ENCODE measurements at places on chromosomes 3 and 15. TPM values are rescaled to one million over a fixed set of nuclear protein-coding genes. Genes with fewer than 3 reads are reported as not detected.

GRCh38 chr15:63340878-63341277, 40.8 kb downstream of the CA12 start:
- DNase-seq = no peak

DNA sequence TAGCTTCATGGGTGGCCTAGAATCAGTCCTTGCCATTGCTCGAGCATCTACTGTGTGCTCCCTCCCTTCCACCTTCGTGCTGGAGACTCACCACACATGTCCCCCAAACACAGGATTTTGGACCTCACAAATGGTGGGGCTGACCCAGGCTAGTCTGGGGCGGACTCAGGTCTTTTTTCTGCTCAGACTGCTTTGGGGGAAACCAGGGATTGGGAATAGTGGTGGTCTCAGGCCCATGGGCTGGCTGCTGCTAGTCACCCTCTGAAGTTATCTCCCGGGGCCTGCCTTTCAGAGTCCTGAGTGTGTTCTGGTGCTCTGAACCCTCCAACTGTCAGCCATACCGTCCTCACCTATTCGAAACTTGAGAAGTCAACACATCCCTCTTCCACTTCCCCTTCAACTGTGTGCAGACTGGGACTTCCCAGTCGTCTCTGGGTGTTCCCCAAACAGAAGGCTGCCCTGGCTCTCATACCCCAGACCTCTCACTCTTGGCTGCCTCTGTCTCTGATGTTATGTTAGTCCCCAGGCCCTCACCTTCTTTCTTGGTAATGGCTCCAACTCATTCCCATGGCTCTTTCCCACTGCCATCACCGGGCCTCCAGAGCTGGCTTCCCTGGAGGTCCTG, 46.0 kb downstream of the PPCDC start:
- DNase-seq = no peak

GRCh38 chr3:157423337-157423736, 13.3 kb upstream of the PTX3 start:
- no peak for DNase-seq

DNA sequence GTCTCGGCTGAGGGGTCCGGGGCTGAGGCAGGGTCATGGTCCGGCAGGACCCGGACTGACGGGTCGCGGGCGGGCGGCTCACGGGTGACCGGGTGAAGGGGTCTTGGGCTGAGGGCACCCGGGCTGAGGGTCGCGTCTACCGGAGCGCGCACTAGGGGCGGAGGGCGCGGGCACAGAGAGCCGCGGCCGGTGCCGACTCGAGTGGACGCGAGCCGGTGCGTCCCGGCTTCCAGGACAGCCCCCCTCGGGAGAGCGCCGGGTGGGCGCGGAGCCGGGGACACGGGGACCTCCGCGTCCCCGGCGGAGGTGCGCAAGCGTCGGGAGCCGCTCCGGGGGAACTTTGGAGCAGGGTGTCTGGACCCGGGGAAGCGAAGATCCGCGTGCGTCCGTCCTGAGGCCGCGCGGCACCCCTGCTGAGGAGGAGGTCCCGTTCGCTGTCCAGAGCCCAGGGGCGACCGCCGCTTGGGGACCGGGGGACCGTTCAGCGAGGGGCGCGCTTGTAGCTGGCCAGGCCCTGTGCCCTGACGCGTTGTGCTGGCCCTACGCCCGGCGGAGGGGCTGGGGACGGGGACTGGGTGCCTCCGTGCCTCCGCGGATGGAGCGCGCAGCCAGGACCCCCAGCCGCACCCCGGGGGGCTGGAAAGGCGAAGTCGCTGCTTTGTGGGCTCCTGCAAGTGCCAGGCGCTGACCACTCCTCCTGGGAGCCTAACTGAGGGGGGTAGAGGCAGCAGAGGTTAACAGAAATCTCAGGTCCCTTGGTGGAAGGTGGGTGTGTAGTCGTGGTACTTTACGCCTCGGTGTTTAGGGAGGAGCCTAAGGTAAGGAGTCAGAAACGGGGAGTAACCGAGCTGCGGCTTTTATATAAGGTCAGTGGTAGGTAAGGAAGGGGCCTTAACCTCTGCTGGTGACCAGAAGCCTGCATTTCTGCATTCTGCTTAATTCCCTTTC, at the start of gene PPARG:
Gene PPARG (plus strand): TSS at position 889 of the 948 bp plus-strand sequence. CDS start 90,642 bp downstream, outside the sequence.
- DNase-seq = peak; percentile 73

DNA sequence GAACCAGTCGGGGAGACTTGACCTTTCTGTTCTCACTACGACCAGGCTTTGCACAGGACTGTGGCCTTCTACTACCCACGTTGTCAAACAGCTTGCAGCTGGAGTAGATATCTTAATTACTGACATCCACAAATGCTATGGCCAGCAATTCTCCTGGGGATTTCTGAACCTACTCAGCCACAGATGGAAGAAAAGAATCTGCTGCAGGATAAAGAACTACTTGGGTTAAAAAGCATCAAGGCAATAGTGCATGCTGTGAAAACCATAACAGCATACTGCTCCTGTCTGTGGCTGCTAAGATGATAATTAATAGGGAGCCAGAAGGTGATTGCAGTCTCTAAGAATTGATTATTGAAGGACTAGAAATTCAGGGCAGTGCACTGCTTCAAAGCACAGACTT, 859.2 kb upstream of the SEMA6D start:
- no peak for DNase-seq

DNA sequence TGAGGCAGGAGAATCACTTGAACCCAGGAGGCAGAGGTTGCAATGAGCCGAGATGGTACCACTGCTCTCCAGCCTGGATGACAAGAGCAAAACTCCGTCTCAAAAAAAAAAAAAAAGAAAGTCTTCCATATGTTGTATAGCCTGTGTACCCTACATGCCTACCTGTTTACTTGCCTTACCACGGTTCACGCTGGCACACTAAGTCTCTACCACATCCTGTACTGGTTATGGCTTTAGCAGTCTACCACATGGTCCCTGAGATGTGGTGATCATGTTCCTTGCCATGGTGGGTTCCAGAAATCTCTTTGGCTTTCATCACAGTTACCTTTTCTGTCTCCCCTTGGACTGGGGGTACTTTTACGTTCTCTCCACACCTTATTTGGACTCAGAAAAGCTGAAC, 63.8 kb upstream of the TBC1D5 start:
- DNase-seq = no peak

GRCh38 chr15:41640985-41641384, 19.2 kb upstream of the MGA start:
- DNase-seq = no peak

DNA sequence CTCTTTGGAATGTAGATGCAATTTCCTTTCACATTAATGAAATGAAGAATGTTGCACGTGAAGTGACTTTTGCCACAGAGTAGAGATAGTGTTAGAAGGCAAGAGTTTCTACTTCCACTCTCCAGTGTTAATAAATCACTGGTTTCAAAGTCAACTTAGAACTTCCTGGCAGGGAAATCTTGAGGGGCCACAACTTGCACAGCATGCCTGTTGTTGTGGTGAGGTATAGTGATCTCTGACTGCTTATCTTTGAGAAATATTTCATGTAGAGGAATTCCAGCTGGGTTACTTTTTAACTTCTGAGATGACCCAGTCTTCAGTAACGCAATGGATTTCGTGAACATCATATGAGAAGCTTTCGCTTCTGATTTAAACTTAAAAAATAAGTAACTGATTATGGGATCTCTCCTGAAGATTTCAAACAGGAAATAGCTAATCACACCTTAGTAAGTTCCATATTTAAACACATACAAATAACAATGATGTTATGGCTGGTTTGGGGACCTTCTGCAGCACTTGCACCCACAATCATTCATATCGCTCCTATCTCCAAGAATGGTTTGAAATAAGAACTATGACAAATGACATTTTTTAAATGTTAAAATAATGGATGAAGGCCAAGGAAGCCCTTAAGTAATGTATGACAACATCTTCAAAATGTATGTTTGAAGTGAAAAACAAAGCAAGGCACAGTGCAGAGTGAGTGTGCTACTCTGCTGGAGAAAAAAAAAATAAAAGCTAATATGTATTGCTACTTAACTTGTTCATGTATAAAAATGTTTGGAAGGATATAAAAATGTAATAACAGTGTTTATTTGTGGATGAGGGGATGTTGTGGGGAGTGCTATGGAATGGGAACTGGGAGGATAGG, 726.5 kb upstream of the NECTIN3 start:
- DNase-seq = no peak

- DNase-seq = no peak
Observed at GRCh38 chr3:9059489-9060400, 96.5 kb upstream of the RAD18 start.

GRCh38 chr3:155605571-155605970, 139.3 kb downstream of the PLCH1 start:
- DNase-seq = no peak

DNA sequence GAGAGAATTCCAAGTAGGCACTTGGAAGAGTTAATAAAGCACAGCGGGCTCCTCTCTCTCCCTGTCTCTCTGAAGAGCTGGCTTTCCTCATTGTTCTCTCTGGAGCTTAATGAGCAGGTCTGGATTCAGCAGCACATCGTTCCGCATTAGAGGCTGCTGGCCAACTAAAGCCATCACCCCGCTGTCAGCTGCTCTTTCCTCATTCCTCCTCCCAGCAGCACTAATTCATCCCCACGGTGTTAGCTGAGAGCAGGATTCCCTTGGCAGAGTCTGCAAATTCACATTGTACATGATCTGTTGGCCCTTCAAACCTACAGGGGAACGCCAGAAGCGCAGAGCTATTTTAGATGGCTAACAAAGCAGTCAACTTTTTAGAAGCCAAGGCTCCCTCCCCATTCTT, 44.2 kb downstream of the SGO1 start:
- peak; percentile 46 for DNase-seq

- DNase-seq = no peak
Observed at GRCh38 chr3:29720665-29721064, 439.8 kb downstream of the RBMS3 start.

GRCh38 chr3:53187430-53187829, 26.4 kb downstream of the PRKCD start:
- DNase-seq = no peak

DNA sequence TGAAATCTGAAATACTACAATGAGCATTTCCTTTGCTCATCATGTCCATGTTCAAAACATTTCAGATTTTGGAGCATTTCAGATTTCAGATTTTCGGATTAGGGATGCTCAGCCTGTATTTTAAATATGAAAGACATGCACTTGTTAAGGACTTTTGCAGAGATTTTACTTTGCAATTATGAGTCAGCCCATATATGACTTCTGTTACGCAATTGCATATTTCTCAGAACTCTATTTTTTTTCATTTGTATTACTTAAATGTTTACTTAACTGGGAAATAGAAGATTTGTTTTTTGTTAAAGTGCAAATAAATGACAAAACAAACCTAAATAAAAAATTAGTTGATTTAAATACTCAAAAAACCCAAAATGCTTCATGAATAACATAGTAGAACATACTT, 376.2 kb downstream of the ZBTB20 start:
- DNase-seq = no peak

- no peak for DNase-seq
Observed at GRCh38 chr15:39400821-39401550, 179.9 kb upstream of the THBS1 start.

DNA sequence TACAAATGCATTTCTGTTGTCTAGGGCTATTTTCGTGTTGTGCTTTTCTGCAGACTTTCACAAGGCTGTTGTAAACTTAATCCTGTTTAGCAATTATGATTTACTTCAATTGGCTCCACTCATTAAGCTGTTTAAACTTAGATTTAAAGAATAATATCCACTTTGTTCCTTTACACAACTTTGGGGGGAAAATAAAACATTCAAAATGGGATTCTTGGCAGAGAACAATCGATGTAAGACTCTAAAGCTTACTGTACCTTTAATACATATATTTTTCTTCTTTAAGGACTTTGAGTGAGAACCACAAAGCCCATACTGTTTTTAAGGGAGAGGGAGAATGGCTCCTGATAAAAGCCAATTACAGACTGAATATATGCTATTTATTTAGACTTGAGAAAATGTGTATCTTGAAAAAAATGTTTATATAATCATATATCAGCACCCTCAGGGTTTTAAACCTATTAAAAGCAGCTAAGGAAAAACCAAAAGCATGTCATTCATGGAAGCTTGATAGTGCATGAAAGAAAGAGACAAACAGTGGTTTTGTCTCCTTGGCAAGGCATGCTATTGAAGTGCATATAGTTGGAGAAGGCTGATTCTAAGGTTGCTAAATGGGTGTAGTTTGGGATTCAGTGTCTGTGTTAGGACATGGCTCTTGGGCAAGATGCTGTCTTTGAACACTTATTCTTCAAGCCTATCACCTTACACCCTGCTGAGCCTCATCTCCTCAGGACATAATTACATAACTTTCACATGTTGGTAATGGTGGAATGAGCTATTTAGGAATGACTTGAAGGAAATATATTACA, 293.4 kb upstream of the TBC1D5 start:
- DNase-seq = no peak

GRCh38 chr15:48427960-48428547, 96.8 kb downstream of the DUT start:
- no peak for DNase-seq

GRCh38 chr3:139353920-139354556, 10.2 kb downstream of the MRPS22 start:
- DNase-seq = peak; percentile 53

DNA sequence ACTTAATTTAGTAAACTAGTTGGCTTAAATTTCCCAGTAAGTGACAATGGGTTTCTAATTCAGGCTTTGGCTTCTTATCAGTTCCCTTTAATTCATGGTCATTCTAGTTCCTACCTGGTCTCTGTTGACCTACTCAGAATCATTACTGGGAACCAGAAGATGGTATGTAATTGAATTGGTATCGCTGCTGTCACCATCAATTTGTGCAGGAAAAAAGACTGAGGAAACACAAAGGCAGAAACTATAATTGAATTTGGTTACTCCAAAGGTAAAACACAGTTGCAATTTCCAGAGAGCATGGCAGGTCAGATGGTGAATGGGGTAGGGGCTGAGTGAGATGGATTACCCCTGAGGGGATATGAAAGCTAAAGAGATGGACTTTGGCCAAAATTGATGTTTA, 226.5 kb upstream of the GAP43 start:
- DNase-seq = no peak

DNA sequence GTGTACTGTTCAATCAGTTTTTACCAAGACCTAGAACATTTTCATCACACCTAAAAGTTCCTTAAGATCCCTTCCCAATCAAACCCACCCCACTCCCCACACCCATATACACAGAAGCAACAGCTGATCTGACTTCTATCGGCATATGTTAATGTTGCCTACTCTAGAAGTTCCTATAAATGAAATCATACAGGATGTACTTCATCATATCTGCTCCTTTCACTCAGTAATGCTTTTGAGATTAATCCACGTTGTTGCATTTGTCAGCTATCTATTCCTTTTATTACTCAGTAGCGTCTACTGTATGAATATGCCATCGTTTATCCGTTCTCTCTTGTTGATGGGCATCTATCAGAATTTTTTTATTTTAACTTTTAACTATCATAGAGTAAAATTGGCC, 14.3 kb upstream of the FILIP1L start:
- no peak for DNase-seq

The IGSF10 gene
- polyA plus RNA-seq = 15.3 TPM

The MKRN2OS gene
- not detected for polyA plus RNA-seq

The MKRN3 gene
- polyA plus RNA-seq = 4.7 TPM

The CADM2 gene
- polyA plus RNA-seq = 0.60 TPM

The MYO5C gene
- polyA plus RNA-seq = 1.1 TPM

The STX19 gene
- not detected for polyA plus RNA-seq

The ZMAT3 gene
- 11.9 TPM for polyA plus RNA-seq

The NPAP1 gene
- not detected for polyA plus RNA-seq

The MEX3B gene
- 6.2 TPM for polyA plus RNA-seq

The LDHAL6B gene
- not detected for polyA plus RNA-seq

The CELSR3 gene
- 10.0 TPM for polyA plus RNA-seq

The HGD gene
- polyA plus RNA-seq = not detected

The GP9 gene
- not detected for polyA plus RNA-seq

The HPS3 gene
- polyA plus RNA-seq = 9.4 TPM

The FILIP1L gene
- polyA plus RNA-seq = 26.8 TPM

The ARL14 gene
- not detected for polyA plus RNA-seq

Measured in SK-N-SH (cell line).